ENCODE measurements at places on chromosomes 3 and 15.
A peak's percentile ranks its signal among the peaks of the same experiment; 100 is the strongest.

- peak; percentile 84 for DNase-seq
These were observed 60.5 kb downstream of the ITGB5 start for GRCh38 chr3:124826703-124827102.

- no peak for DNase-seq
These were observed 32.4 kb upstream of the ALCAM start for GRCh38 chr3:105334138-105334882.

DNA sequence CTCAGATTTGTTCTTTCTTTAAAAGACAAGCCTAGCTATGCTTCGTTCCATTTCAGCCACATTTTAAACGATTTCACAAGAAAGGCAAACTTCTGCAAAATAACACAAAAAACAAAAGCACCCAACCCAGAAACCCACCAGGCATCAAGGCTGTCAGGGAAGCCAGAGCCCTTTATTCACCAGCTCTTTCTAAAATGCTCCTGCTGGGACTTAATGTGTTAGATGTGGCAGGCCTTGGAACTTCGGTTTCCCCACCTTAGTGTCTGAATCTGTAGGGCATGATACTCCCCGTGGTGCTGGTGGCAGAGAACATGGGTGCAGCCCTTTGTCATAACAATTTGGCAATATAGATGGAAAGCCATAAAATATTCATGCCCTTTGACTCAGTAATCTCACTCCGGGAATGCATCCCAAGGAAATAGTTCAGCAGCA, 56.8 kb upstream of the LCTL start:
- DNase-seq, result no peak

GRCh38 chr15:65940618-65940909, 71.3 kb downstream of the RAB11A start:
- DNase-seq, result no peak

GRCh38 chr3:194320100-194320499, 31.0 kb downstream of the CPN2 start:
- no peak for DNase-seq

All from AG04450 (cell line).